ENCODE measurements at places on chromosomes 13 and 19.
A peak's percentile ranks its signal among the peaks of the same experiment; 100 is the strongest.

DNA sequence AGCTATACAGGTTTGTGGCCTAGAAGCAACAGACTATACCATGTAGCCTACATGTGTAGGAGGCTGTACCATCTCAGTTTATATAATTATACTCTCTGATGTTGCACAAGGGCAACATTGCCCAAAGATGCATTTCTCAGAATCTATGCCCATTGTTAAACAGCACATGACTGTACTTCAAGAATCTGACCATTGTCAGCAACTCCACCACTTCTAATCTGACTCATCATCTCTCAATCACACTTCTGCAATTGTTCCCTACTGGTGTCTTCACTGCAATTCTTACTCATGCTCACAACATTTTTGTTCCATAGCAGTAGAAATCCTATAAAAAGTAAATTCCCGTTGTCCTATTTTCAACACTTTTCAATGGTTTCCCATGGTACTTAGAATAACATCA, 63.9 kb upstream of the ATXN8OS start:
- no peak for DNase-seq

GRCh38 chr13:74046431-74046830, 87.8 kb downstream of the KLF12 start:
- no peak for DNase-seq

DNA sequence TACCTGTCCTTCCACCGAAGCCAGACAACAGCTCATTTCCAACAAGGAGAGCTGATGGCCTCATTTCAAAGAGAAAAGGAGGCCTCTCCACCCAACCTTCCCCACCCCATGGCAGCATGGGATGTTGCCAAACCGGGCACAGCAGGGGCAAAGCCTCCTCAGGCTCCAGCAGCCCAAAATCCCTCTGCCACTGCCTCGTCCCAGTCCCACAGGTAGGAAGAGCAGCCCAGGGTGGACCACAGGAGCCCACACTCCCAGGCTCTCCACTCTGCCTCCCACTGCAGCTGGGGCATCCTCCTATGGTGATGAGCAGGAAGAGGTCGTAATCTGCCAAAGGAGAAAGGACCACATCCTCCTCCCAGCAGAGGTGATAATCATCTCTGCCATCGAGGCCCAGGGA, 50.9 kb downstream of the PEPD start:
- DNase-seq, result no peak

GRCh38 chr13:85266331-85266730, 532.9 kb downstream of the SLITRK6 start:
- no peak for DNase-seq

GRCh38 chr19:49853852-49854377, 3.0 kb downstream of the PTOV1 start:
- no peak for DNase-seq

GRCh38 chr13:28697441-28697840, 21.3 kb downstream of the SLC46A3 start:
- DNase-seq, result no peak

- DNase-seq, result no peak
These were observed 73.5 kb downstream of the PDS5B start for GRCh38 chr13:32659736-32660135.

DNA sequence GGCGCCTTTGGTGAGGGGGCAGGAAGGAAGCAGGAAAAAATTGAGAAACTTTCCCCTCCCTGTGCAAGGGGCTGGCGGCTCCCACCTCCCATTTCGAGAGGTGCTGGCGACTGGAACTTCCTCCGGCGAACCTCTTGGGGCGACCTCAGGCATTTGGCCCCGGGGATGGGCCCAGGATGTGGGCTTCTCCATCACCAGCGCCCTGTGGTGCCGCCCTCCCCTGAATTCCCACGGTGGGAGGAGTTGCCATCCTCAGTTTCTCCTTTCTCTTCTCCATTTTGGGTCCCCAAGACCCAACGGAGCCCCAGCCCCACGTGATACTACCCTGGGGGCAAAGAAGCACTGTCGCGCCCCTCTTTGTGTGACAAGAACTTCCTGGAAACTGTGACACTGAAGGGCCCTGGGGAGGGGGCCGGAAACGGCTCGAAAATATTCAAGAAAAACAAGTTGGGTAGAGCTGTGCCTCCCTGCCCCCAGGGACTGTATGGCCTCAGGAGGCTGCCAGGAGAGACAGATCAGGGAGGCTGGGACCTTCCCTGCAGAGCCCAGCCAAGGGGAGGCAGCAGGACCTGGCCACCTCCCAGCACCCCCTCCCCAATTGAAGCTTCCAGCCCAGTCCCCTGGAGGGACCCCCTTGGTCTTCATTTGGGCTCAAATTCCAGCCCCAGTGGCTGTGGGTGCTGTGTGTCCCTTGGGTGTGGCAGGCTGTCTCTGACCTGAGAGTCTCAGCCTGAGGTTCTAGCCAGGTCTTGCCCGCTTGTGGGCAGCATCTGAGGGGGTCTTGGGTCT, 16.2 kb upstream of the AP1M2 start:
- DNase-seq, result peak; percentile 79

- DNase-seq, result no peak
These were observed 57.8 kb upstream of the POSTN start for GRCh38 chr13:37656247-37656940.

DNA sequence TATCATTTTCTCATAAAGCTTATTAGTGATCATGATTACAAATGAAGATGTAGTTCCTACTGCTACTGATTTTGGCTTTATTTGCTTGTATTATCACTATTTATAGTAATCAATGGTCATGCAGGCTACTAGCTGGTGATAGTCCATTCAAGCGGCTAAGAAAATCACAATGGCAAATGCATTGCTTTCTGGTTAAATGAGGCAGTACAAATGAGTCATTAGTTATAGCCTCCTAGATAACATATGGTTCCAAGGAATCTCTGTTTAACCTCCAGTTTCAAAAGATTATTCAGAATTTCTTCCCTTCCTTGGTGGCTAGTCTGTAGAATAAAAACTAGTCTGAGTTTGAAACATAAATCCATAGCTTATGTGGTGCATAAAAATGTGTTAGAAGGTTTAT, 141.3 kb upstream of the HTR2A start:
- DNase-seq, result no peak

DNA sequence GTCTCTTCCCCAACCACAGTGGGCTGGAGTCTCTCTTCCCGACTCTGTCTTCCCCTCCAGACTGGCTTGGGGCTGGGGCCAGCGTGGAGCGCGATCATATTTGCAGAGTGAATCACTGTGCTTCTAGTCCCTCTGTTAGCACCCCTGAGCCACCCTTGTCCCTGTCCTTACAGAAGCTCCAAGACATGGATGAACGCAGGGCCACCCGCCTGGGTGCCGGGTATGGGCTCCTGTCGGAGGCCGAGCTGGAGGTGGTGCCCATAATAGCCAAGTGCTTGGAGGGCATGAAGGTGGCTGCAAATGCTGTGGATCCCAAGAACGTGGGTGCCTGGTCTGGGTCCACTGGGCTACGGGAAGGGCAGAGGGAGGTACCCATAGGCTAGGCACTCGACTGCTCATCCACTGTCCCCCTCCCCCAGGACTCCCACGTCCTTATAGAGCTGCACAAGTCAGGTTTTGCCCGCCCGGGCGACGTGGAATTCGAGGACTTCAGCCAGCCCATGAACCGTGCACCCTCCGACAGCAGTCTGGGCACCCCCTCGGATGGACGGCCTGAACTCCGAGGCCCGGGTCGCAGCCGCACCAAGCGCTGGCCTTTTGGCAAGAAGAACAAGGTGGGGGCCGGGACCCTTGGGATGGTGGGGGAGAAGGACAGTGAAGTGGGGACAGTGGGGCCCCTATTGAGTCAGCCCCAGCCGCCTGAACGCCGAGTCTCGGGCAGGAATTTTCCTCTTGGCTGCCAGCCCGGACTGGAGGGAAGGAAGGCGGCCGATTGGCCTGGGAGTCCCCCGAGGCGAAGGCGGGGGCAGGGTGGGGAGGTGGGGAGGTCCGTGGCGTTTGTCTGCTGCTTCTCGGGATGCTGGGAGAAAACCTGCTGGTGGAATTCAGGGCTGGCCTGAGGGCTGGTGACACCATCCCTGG, 5.2 kb downstream of the TRIP10 start:
- no peak for DNase-seq

DNA sequence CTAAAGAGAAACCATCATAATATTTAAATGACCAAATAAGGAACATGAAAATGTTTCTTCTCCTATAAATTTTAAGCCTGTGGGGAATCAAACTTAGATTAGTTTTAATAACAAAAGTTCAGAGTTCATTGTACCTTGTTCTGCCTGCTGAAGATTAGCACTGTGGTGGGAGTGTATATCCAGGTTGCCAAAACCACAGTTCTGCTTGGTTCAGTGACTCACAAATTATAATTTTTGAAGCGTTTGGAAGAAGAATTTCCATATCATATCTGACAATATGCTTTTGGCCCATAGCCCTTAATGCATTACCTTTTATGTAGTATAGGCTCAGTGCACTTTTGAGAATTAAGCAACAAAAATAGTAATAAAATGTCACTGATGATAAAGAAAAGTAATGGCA, 545.2 kb downstream of the GPC6 start:
- no peak for DNase-seq

GRCh38 chr13:107034236-107034872, 466.4 kb upstream of the ARGLU1 start:
- no peak for DNase-seq

GRCh38 chr19:38134540-38135149, 89.4 kb downstream of the DPF1 start:
- no peak for DNase-seq

GRCh38 chr19:2775556-2776430, 7.3 kb downstream of the SGTA start:
- DNase-seq, result peak; percentile 58

- no peak for DNase-seq
These were observed 70.9 kb downstream of the KL start for GRCh38 chr13:33087091-33087490.

GRCh38 chr13:22773465-22773864, 407.3 kb upstream of the SGCG start:
- no peak for DNase-seq

- no peak for DNase-seq
These were observed 1556.2 kb downstream of the SLITRK5 start for GRCh38 chr13:89227356-89227755.

- no peak for DNase-seq
These were observed 10.0 kb upstream of the GRTP1 start for GRCh38 chr13:113373811-113374485.

DNA sequence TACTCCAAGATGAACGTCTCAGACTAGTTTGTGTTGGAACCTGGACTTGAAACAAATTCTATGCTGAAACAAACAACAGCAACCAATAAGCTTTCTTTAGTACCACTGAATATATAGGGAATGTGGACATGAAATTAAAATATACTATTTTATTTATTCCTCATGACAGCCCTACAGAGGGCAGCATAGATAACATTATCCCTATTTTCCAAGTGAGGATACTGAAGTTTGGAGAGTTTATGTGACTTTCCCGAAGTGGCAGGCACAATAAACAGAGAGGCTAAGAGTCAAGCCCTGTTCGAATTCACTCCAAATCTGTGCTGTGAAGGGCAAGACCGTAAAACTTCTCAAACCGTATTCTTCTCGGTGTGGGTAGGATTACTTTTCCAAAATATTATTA, 509.9 kb upstream of the GPC6 start:
- DNase-seq, result no peak

GRCh38 chr13:26327940-26328725, 74.2 kb downstream of the CDK8 start:
- DNase-seq, result no peak

DNA sequence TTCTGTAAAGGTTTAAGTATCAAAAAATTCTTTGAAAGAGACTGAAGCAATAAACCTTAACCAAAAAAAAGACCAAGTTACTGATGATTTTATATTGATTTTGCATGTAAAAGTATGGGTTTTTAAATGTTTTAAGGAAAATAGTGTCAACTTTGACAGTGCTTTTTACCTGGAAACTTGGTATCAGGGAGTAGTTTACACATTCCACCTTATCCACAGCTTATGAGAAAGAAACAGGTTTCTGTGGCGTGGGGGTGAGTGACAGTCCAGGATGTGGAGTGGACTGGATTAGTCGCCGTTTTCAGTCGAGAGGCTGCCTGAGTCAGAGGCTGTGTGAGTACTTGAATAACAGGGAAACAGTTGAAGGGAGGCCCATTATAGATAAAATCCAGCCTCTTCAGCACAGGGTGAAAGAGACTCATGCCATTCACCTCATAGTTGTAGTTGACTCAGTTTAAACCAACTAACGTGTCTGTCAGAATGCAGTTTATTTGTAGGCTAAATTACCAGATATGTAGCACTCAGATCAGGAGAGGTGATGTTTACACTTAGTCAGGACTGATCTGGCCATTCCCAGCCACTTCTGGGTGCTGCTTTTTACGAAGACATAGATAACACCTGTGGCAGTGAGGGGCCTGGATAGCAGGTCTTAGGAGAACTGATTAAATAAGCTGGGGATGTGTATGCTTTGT, 595 bp upstream of the GPR183 start:
- DNase-seq, result no peak

- no peak for DNase-seq
These were observed 20.3 kb downstream of the ACTN4 start for GRCh38 chr19:38667661-38668171.

- no peak for DNase-seq
These were observed 66.3 kb downstream of the RASA3 start for GRCh38 chr13:114065926-114066774.

- DNase-seq, result no peak
These were observed 82.4 kb downstream of the PIBF1 start for GRCh38 chr13:72864142-72865011.

DNA sequence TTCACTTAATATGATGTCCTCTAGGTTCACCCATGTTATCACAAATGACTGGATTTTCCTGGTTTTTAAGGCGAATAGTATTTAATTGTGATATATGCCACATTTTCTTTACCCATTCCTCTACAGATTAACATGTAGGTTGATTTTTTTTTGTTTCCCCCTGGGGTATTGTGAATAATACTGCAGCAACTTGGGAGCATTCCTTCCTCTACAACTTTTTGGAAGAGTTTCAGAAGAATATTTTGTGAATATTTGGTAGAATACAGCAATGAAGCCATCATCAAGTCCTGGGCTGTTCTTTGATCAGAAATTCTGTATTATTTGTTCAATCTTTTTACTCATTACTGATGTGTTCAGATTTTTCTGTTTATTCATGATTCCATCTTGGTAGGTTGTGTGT, 5.6 kb upstream of the ZNF331 start:
- no peak for DNase-seq

DNA sequence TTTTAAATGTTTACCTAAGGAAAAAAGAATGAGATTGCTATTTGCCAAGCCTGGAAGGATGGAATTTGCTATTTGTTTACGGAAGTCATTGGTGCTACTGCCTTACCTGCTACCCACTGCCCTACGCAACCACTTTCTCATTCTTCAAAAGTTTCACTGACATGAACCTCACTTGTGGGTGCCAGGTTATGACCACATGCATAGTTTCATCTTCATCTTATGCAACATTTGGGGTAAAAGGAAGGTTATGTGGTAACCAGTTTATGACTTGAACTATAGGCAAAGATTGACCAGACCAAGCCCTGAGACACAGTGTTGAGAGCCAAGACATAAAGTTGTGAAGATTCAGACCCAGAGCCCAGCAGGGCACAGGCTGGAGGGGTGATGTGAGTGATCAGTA, 142.5 kb downstream of the LACC1 start:
- DNase-seq, result no peak

GRCh38 chr13:60335531-60335930, 61.5 kb upstream of the TDRD3 start:
- DNase-seq, result no peak

- no peak for DNase-seq
These were observed 3.9 kb upstream of the GSK3A start for GRCh38 chr19:42246143-42246921.

- no peak for DNase-seq
These were observed 48.6 kb downstream of the CHST8 start for GRCh38 chr19:33670398-33670797.

All from central memory CD4-positive, alpha-beta T cell (primary cell).